Effector memory CD4-positive, alpha-beta T cell (primary cell): ENCODE measurements at places on chromosomes 3 and 15.

GRCh38 chr15:60476713-60477112 is 2.2 kb downstream of the ICE2 start:
- peaks cover 21% of the 10 kb centered on the region for H3K36me3 ChIP-seq
- H3K4me3 ChIP-seq: no peak overlapping the region
- no peak overlapping the region for H3K27ac ChIP-seq
- H3K27me3 ChIP-seq: no peaks in the 10 kb centered on the region
- peaks cover 26% of the 10 kb centered on the region for H3K4me1 ChIP-seq

- H3K4me1 ChIP-seq: no peaks in the 10 kb centered on the region
- H3K27ac ChIP-seq: no peak overlapping the region
- DNase-seq: no peak
- H3K4me3 ChIP-seq: no peak overlapping the region
These were observed 48.6 kb upstream of the C15orf39 start for GRCh38 chr15:75153087-75153486.

GRCh38 chr3:11164607-11165006 is 10.3 kb downstream of the HRH1 start:
- no peak overlapping the region for H3K27ac ChIP-seq
- no peaks in the 10 kb centered on the region for H3K27me3 ChIP-seq
- H3K36me3 ChIP-seq: no peaks in the 10 kb centered on the region
- H3K4me3 ChIP-seq: no peak overlapping the region
- DNase-seq: no peak

- no peaks in the 10 kb centered on the region for H3K27me3 ChIP-seq
- no peak overlapping the region for H3K27ac ChIP-seq
- H3K4me1 ChIP-seq: peaks cover 11% of the 10 kb centered on the region
These were observed 1.6 kb upstream of the SORD start for GRCh38 chr15:45021348-45021747.

GRCh38 chr3:10768708-10769394 is 47.2 kb upstream of the SLC6A11 start:
- no peaks in the 10 kb centered on the region for H3K36me3 ChIP-seq
- DNase-seq: no peak
- H3K27me3 ChIP-seq: no peaks in the 10 kb centered on the region
- no peak overlapping the region for H3K27ac ChIP-seq

GRCh38 chr15:77414789-77415442 is 5.0 kb downstream of the PEAK1 start:
- no peak for DNase-seq
- H3K27ac ChIP-seq: no peak overlapping the region
- H3K4me1 ChIP-seq: peaks cover 2% of the 10 kb centered on the region
- H3K36me3 ChIP-seq: no peaks in the 10 kb centered on the region
- no peaks in the 10 kb centered on the region for H3K27me3 ChIP-seq

- H3K4me3 ChIP-seq: no peak overlapping the region
- no peak for DNase-seq
- H3K4me1 ChIP-seq: no peaks in the 10 kb centered on the region
- no peak overlapping the region for H3K27ac ChIP-seq
- no peaks in the 10 kb centered on the region for H3K36me3 ChIP-seq
These were observed 271.8 kb upstream of the LYSMD4 start for GRCh38 chr15:100005013-100005412.

DNA sequence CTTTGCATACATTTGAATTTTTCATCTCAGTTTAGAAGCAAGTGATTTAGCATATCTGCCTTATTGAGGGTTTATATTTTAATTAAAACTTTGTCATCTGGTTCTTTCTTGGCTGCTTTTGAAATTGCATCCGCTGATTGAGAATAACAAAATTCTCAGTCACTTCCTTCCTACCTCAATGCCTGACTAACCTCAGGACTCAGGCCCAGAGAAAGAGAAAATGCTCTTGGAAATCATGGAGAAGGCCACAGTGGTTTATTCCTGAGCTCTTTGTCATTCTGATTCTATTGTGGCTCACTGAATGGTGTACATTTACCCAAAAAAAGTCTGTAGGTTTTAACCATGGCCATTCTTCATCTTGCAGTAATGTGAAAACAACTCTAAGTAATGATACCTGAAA is 533.9 kb downstream of the TBL1XR1 start:
- no peaks in the 10 kb centered on the region for H3K36me3 ChIP-seq
- H3K4me1 ChIP-seq: no peaks in the 10 kb centered on the region
- no peak overlapping the region for H3K27ac ChIP-seq
- no peak for DNase-seq
- H3K4me3 ChIP-seq: no peak overlapping the region

DNA sequence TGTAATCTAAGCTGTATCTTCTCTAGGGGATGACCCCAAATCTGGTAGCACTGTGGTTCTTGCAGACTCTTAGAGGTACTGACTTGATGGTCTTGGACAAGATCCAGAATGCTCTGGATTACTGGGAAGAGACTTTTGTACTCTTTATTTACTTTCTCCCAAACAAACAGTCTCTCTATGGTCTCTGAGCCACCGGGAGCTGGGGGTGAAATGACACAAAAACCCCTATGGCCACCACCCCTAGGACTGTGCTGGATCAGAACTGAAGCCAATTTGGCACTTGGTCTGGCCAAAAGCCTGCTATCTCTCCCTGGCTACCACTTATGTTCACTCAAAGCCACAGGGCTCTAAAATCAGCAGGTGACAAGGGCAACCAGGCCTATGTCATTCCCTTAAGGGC is 50.2 kb upstream of the SI start:
- DNase-seq: no peak
- H3K36me3 ChIP-seq: no peaks in the 10 kb centered on the region
- no peak overlapping the region for H3K27ac ChIP-seq
- no peaks in the 10 kb centered on the region for H3K4me1 ChIP-seq

GRCh38 chr3:121496786-121497185 is 49.0 kb downstream of the POLQ start:
- no peaks in the 10 kb centered on the region for H3K36me3 ChIP-seq
- no peaks in the 10 kb centered on the region for H3K4me1 ChIP-seq
- no peak overlapping the region for H3K27ac ChIP-seq

DNA sequence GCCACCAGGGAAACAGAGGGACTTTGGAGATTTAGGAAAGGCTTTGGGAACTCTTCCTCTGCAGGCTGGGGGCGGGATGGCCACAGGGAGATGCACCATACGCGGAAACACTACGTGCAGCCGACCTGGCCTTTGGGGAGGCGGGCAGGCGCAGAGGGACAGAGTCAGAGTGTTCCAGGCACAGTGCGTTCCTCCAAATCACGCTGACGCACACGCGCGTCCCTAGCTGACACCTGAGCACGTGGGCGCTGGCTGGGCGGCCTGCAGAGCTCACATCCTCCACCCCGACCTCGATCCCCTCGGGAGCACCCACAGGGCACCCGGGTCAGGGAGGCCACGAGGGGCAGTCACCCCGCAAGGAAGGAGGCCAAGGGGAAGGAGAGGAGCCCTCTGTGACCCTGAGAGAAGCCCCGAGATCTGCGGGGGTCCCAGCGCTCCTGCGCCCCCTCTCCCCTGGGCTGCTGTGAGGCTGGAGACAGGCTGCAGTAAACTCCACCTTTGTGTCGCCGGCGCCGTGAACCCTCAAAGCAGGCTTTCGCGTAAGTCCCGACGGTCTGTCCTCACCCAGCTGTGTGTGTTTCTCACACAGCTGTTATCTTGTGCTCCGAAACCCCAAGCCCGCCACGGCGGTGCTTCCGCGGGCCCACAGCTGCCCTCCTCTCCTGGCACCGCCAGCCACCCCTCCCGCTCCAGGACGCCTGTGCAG is 196.3 kb downstream of the OCA2 start:
- DNase-seq: no peak
- H3K4me3 ChIP-seq: no peak overlapping the region
- no peaks in the 10 kb centered on the region for H3K36me3 ChIP-seq
- H3K27me3 ChIP-seq: no peaks in the 10 kb centered on the region
- H3K4me1 ChIP-seq: no peaks in the 10 kb centered on the region

DNA sequence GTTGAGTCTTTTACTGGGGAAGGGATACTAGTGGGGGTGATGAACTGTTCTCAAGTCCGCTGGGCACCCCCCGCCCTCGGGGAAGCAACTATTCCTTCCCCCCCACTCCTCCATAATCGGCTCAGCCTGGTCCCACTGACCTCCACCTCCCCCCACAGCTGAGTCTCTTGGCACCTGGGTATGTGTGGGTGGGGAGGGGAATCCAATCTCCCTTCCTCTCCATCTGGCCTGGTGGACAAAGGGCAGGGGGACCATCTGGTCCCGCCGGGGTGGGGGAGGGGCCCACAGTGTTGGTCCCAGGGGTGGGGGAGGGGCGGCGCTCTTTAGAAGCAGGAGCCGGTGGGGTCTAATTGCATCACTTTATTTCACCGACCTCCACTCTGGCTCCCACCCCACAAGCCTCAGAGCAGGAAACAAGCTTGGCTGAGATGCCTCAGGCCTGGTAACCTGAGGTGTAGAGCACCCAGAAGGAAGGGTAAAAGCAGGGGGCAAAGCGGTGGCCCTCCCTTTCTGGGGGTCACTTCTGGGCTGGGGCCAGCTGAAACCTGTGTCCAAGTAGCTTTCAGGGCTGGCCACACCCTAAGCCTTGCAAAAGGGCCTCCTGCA is 1.0 kb upstream of the PCBP4 start:
- DNase-seq: no peak
- H3K4me3 ChIP-seq: peak overlapping the region; percentile 48
- no peaks in the 10 kb centered on the region for H3K36me3 ChIP-seq
- H3K27me3 ChIP-seq: no peaks in the 10 kb centered on the region
- peaks cover 16% of the 10 kb centered on the region for H3K4me1 ChIP-seq
- H3K27ac ChIP-seq: peak overlapping the region; percentile 44

DNA sequence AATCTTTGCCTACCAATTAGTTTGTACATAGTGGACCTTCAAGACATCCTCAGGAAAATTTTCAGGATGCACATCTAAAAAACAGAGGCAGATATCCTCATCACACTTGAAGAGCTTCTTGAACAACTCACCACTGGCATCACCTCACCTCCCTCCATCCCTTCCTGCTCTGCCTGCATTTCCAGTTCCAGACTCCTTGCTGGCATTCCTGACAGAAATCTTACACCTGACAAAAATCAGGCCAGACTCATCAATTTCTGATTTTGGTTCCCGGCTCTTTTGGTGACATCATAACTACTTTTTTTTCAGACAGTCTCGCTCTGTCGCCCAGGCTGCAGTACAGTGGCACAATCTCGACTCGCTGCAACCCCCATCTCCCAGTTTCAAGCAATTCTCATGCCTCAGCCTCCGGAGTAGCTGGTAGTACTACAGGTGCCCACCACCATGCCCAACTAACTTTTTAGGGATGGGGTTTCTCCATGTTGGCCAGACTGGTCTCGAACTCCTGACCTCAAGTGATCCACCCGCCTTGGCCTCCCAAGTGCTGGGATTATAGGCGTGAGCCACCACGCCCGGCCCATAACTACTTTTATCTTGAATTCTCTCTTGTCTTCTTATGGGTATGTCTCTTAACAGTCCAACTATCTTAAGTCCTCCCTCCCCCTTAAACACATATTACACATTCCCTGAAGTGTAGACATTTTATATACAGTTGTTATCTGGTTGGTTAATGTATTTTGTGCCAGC is 216.6 kb upstream of the IL12A start:
- no peaks in the 10 kb centered on the region for H3K4me1 ChIP-seq
- no peak overlapping the region for H3K27ac ChIP-seq
- H3K36me3 ChIP-seq: no peaks in the 10 kb centered on the region
- no peak overlapping the region for H3K4me3 ChIP-seq
- no peaks in the 10 kb centered on the region for H3K27me3 ChIP-seq

- H3K4me1 ChIP-seq: no peaks in the 10 kb centered on the region
- no peaks in the 10 kb centered on the region for H3K27me3 ChIP-seq
- no peak for DNase-seq
- H3K36me3 ChIP-seq: no peaks in the 10 kb centered on the region
These were observed 31.1 kb downstream of the MAGEL2 start for GRCh38 chr15:23616536-23616935.

- DNase-seq: no peak
- no peaks in the 10 kb centered on the region for H3K36me3 ChIP-seq
- H3K4me1 ChIP-seq: no peaks in the 10 kb centered on the region
- H3K4me3 ChIP-seq: no peak overlapping the region
- H3K27me3 ChIP-seq: no peaks in the 10 kb centered on the region
These were observed 12.1 kb upstream of the CNBP start for GRCh38 chr3:129195731-129196256.

DNA sequence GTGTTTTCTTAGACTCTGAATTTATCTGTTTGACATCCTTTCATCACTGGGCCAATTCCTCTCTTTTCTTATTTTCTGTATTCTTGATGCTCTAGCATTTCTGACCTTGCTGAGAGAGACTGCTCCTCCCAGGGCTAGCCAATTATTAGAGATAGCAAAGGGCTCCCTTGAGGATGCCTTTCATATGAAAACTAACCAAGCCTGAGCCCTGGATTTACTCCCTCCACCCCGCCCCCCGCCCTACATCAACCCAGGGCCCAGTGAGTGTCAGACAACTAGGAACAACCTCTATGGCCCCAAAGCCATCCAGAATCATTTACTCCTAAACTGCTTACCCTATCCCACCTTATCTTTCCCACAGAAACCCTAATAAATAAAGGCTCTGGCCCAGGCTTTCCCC is 69.7 kb upstream of the LARS2 start:
- H3K27me3 ChIP-seq: no peaks in the 10 kb centered on the region
- H3K4me1 ChIP-seq: no peaks in the 10 kb centered on the region
- DNase-seq: no peak
- H3K4me3 ChIP-seq: no peak overlapping the region
- H3K27ac ChIP-seq: no peak overlapping the region
- no peaks in the 10 kb centered on the region for H3K36me3 ChIP-seq

DNA sequence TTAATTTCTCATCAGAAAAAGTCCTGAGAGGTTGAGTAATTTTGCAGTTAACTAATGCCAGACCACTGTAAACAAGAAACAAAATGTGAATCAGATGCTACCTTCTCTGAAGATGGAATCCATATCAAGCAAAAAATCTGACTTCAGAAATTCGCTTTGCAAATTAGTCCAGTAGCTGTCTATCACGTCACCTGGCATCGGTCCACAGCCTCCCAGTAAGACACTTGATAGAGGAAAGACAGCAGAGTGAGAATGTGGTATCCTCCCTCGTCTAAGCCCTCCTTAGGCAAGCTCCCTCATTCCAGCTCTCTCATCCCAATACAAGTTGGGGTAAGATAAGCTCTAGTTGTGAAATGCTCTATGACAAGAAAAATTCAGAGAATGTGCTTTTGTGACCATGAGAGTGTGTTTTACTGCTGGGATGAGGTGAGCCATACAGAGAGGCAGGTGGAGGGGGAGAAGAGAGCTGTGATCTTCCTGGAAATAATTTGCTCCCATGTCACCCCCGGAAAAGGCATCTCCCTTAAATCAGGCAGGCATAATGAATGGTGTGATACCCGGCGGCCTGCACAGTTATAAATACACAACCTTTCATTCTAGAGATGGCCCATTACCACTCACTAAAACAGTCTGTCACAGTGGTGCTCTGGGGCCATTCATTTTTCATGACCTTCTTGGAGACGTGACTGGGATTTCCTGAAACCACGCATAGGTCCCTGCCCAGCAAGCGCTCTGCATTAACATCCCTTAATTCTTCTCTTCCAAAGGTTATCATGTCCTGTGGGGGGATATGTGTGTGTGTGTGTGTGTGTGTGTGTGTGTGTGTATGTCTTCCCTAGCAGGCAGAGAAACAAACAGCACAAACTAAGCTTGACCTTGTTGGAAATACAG is 602.0 kb upstream of the KCNMB2 start:
- no peak for DNase-seq
- H3K4me1 ChIP-seq: no peaks in the 10 kb centered on the region
- H3K4me3 ChIP-seq: no peak overlapping the region
- no peaks in the 10 kb centered on the region for H3K27me3 ChIP-seq
- no peaks in the 10 kb centered on the region for H3K36me3 ChIP-seq
- H3K27ac ChIP-seq: no peak overlapping the region

- no peaks in the 10 kb centered on the region for H3K4me1 ChIP-seq
- H3K27ac ChIP-seq: no peak overlapping the region
- no peak for DNase-seq
- H3K27me3 ChIP-seq: no peaks in the 10 kb centered on the region
These were observed 103.8 kb downstream of the CHCHD6 start for GRCh38 chr3:126807795-126808194.
